ENCODE measurements at places on chromosomes 12 and 14.

DNA sequence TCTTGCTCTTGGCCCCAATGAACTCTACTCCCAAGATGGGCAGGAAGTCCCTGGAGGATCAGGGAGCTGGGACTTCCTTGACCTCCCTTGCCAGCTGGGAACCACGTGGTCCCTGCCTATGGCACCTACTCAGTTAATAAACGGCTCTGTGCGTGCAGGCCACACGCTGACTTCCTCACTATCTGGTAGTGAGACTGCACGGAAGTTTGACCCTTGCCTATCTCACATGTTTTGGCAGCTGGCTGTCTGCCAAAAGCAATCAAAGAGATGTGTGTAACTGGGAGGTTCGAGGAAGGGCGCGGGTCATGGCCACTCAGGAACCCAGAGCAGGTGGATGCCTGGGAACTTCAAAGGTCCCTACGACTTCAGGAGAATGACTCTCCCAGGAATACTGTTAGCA, 57.9 kb downstream of the RFLNA start:
- peak; percentile 64 for DNase-seq

- no peak for DNase-seq
These were observed 65.4 kb downstream of the ACSM4 start for GRCh38 chr12:7369274-7369729.

DNA sequence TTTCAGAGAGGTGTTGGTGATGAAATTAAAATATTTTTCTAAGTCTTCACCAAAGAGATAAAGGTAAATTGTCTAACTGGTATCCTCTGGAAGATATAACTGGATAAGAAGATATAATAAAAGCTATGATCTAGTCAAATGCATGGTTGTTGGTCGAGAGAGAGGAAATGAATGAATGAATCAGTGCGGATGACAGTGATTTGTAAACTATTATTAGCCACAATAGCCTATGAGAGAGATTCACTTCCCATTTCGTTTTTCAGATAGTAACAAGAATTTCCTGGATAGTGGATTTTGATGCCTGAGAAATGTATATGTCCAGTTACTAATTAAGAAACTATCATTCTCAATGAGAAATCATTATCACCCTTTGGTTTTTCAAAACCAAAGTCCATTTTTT, 63.1 kb downstream of the HEATR5A start:
- no peak for DNase-seq

GRCh38 chr14:87286191-87286590, 706.8 kb downstream of the GALC start:
- no peak for DNase-seq

DNA sequence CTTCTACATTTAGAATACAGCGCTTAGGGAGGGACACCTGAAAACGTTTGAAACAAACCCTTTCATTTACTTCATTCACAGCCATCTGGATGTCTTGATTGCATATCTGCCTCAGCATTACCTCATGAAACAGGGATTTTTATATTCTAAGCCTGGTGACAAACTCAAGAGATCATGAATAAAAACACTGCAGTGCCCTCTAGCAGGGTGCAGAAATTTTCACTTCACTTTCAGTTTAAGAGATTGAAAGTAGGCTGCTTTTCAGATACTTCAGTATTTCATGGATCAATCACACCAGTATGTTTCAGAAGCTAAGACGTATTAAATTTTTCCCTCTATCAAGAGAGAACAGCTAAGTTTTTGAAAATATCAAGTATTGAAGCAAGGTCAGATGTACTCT, 467.8 kb downstream of the MDGA2 start:
- DNase-seq: no peak

DNA sequence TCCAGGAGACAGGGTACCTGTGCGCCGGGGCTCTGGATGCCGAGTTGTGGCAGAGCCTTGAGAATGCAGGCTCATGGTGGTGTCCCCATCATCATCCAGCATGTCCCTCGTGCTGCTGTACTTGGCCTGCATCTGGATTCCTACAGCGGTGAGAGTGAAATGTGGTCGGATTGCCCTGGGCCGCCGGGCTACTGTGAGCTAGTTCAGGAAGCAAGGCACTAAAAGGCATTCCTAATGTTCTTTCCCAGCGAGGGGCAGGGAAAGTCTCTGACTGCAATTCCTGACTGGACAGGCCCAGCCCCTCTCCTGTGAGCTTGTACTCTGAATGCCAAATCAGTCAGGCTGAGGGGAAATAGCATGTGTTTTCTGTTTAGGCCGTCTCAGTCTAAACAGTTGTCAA, at the start of gene CLEC1A:
CLEC1A (minus strand) TSS at position 195 of the 400 bp plus-strand sequence; CDS start at position 132, 63 bp downstream.
- no peak for DNase-seq

DNA sequence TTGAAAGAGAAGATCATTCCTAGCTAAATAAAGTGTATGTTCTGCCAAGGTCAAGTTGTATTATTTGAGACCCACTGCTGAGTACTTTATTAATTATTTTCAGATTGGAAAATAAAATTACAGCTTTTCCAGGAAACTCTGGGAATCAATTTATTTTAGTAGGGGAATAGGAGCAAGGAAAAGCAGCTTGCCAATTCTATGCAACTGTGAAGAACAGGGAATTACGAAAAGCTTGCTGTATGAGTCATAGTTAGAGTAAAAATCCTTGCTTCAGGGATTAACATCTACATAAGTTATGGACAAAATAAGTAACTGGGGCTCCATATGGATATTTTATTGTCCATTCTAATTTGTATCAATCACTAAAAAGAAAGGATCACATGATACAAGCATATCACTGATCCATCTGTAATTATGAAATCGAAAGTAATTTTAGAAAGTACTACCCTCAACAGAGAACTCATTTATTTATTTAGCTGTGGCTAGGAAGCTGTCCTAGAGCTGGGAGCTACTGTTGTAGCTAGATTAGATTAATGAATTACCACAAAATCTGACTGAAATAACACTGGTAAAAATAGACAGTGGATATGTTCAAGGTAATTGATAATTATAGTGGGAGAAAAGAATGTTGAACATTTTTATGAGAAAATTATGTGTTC, 303.5 kb upstream of the NPAS3 start:
- DNase-seq: no peak

GRCh38 chr14:56088941-56089340, 29.3 kb upstream of the PELI2 start:
- no peak for DNase-seq

DNA sequence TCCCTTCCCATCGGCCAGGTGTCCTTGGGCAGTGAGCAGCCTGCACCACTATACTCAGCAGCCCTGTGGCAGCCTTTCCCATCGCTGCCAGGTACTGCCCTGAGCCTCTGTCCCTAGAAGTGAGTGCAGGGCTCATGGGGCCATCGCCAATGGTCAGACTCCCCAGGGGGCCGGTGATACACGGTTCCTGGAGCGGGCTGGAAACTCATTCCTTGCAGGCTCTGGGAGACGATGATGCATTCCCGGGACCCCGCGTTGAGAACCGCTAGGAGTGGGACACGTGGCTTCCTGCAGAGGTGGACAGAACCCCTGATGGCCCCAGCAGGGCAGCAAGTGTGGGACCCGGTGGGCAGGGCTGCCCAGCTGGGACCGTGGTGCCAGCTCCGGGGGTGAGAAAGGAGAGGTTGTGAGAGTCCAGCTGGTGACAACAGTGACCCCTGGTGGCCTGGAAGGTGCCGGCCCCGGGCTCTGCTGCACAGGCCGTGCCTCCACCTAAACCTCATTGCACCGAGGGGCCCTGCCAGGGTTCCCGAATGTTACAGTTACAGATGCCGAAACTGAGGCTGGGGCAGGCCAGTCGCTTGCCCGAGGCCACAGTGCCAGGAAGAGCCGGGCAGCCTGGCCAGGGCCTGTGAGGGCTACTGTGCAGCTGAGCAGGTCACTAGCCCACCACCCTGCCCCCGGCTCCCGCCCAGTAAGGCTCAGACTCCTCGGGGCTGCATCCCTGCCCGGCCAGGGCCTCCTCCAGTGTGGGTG, 33.8 kb downstream of the FBRSL1 start:
- DNase-seq: no peak

- DNase-seq: no peak
These were observed 31.2 kb downstream of the BCL11B start for GRCh38 chr14:99240627-99241324.

DNA sequence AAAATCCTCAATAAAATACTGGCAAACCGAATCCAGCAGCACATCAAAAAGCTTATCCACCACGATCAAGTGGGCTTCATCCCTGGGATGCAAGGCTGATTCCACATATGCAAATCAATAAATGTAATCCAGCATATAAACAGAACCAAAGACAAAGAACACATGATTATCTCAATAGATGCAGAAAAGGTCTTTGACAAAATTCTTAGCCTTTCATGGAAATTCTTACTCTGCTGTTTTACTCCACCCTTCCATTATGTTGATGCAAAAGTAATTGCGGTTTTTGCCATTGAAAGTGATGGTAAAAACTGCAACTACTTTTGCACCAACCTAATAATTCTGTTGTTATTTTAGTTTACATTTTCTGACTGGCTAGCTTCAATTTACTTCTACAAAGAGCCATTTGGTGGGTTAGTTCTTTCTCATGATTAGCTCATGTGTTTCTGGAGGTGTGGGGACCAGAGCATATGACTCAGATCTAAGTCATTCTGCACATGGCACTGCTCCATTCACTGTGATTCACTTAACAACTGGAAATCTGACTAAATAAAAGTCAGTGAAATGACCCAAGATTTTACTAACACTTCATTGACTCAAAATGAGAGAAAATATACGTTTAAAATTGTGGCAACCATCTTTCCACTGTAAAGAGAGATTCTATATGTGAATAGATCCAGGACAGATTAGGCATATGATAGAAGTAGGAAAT, 99.9 kb downstream of the TMTC3 start:
- DNase-seq: no peak

All from NCI-H510A treated with DMSO at 0.1 percent for 48 hours (cell line).